ENCODE measurements at places on chromosomes 11 and 22. TPM values are rescaled to one million over a fixed set of nuclear protein-coding genes. Genes with fewer than 3 reads are reported as not detected.

The NRIP3 gene
- 13.4 TPM for polyA plus RNA-seq

The SLCO2B1 gene
- polyA plus RNA-seq: not detected

The MRGPRX3 gene
- not detected for polyA plus RNA-seq

The CHST1 gene
- polyA plus RNA-seq: 22.8 TPM

The SNX32 gene
- polyA plus RNA-seq: 12.6 TPM

The EFCAB6 gene
- 1.4 TPM for polyA plus RNA-seq

The MICAL2 gene
- polyA plus RNA-seq: 1.4 TPM

The PARVA gene
- 1.0 TPM for polyA plus RNA-seq

The ENTHD1 gene
- polyA plus RNA-seq: not detected

The FGF3 gene
- polyA plus RNA-seq: 6.0 TPM

The ZDHHC8 gene
- polyA plus RNA-seq: 11.4 TPM

The MAPK8IP1 gene
- 76.0 TPM for polyA plus RNA-seq

The TSSC4 gene
- polyA plus RNA-seq: 54.3 TPM

The APOA5 gene
- polyA plus RNA-seq: not detected

The PRODH gene
- polyA plus RNA-seq: 0.08 TPM

The LDLRAD3 gene
- polyA plus RNA-seq: 3.5 TPM

The E2F8 gene
- 0.07 TPM for polyA plus RNA-seq

The TPBGL gene
- not detected for polyA plus RNA-seq

The TMEM138 gene
- polyA plus RNA-seq: 38.9 TPM

The AIFM3 gene
- 1.1 TPM for polyA plus RNA-seq

The DAGLA gene
- polyA plus RNA-seq: 5.7 TPM

The PARVG gene
- not detected for polyA plus RNA-seq

The DDTL gene
- polyA plus RNA-seq: 0.56 TPM

The HIC2 gene
- polyA plus RNA-seq: 19.0 TPM

The CRYBA4 gene
- not detected for polyA plus RNA-seq

The MMP1 gene
- not detected for polyA plus RNA-seq

The PHF21B gene
- polyA plus RNA-seq: 49.5 TPM

The DRICH1 gene
- 0.48 TPM for polyA plus RNA-seq

The SLC22A9 gene
- polyA plus RNA-seq: not detected

The PPP1R14B gene
- 475 TPM for polyA plus RNA-seq

The LGALS1 gene
- not detected for polyA plus RNA-seq

The NELL1 gene
- polyA plus RNA-seq: 70.4 TPM

The TRIM49C gene
- not detected for polyA plus RNA-seq

The MS4A6A gene
- not detected for polyA plus RNA-seq

The TRIM21 gene
- not detected for polyA plus RNA-seq

The C11orf87 gene
- 8.6 TPM for polyA plus RNA-seq

The MPPED2 gene
- polyA plus RNA-seq: 99.7 TPM

The HPX gene
- 17.3 TPM for polyA plus RNA-seq

The DMC1 gene
- 0.14 TPM for polyA plus RNA-seq

The ZFPL1 gene
- polyA plus RNA-seq: 39.7 TPM

The MMP7 gene
- polyA plus RNA-seq: not detected

The LRRC74B gene
- not detected for polyA plus RNA-seq

The PLAAT5 gene
- polyA plus RNA-seq: not detected

The TTC9C gene
- 48.6 TPM for polyA plus RNA-seq

Data from neural cell (in vitro differentiated cells).